ENCODE measurements at places on chromosomes 16 and 17. TPM values are rescaled to one million over a fixed set of nuclear protein-coding genes. Genes with fewer than 3 reads are reported as not detected.

The GDPD3 gene
- 0.47 TPM for total RNA-seq

DNA sequence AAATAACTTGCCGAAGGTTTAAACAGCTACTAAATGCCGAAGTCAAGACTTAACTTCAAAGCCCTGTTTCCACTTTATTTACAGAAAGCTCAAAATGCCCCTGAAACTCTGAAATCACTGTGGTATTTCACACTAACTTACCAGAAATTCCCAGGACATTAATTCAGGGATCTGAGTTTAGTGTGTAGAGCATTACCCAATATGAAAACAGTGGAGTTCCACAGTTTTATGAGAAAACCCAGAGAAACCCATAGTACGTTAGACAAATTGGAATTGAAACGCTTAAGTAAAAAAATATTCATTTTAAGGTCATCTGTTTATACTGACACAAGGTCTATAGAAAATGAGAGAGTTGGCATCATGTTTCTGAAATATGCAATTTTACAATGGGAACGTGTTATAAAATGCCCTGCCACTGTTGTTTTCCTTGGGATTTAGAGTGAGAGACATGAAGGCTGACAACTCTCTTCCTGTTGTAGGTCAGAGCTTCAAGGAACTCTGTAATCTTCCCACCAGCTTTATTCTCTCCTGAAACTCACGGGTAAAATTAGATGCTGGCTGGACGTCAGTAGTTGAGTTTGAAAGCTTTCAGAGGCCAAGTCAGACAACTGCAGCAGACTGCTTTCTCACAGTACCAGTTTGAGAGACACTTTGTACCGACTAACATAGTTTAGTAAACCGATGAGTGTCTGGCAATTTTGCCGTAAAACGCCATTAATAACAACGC, 139.4 kb upstream of the TBX2 start:
- DNase-seq: no peak

- DNase-seq: no peak
Measured at GRCh38 chr17:2723505-2723996, 12.0 kb upstream of the CLUH start.

DNA sequence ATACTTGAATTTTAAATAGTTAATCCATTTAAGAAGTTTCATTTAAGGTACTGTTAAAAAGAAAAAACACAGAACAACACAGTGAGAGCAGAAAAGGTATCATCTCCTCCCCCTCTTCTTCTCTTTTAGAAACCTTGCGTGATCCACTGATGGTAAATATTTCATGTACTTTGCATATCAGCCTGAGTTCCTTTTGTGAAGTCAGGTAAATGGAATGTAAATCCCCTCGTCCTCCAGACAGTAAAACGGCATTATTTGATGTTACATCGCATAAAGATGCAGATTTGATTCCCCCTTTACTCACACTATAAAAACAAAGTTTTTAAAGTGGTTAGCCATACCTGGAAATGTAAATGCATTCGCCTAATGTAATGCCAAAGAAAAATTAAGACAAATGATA, 234.4 kb downstream of the WWOX start:
- DNase-seq: no peak

DNA sequence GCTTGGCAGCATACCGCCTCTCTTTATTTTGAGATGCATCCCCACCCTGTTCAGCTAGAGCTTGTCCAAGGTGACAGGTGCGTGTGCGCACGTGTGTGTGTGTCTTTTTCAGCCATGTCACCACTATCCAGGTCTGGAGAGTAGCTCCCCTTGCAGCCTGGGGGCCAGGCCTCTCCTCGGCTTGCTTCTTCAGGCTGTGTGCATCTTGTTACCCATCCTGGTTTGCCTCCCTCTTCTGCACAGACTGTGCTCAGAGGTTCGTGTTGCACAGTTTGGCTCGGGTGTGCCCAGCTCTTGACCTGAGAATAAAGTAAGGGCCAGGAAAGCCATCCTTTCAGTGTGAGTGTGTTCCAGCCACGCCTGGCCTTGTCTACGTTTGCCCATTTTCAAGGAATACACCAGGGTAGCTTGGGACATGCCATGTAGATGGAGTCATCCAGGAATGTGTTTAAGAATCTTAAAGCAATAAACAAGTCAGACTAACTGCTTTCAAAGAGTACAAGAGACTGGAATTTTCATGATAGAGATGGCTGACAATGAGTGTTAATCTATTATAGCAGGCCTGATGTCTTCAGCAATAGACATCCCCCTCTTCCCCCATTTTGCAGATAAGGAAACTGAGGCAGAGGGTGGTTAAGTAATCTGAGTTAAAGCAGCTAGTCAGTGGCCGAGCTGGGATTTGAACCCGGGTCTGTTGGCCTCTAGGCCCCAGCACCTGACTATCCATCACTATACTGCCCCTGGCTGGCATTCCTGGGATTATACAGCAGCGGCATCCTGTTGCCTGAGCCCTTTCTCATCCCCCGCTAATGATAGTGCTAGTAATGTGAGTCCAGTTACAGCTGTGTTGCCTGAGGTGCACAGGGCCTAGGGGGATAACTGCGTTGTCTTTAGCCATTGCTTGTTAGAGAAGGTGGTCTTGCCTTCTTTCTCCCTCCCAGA, 77.9 kb downstream of the KSR1 start:
- no peak for DNase-seq

DNA sequence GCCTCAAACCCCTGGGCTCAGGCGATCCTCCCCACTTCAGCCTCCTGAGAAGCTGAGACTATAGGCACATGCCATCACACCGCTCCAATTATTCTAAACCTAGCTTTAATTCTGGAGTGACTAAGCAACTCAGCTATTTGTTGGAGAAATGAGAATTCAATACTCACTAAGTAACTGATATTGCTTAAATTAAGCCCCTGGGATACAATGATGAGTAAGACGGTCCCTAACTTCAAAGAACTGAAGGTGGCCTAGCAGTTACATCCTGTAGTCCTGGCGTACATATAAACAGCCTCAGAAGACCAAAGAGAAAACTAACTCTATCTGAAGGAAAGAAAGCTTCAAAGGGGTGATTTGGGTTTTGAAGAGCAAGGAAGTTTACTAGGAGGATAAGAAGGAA, 25.0 kb downstream of the XPO6 start:
- DNase-seq: no peak

DNA sequence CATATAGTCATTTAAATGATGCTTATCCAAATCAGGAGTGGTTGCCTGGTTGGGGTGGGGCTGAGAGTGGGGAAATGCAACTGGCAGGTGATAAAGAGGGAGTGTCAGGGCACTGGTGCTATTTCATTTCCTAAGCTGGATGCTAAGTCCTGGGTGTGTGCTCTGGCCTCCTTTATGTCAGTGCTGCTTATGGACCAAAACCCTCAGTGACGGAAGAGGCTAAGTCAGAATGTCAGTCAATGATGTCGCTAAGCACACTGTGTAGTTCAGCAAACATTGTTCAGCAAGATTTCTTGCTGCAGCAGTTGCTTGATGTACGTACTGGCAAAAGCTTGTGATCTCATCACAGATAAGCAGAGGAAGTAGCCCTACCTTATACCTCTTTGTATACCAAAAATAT, 16.4 kb upstream of the FLCN start:
- no peak for DNase-seq
